ENCODE measurements at places on chromosomes 1 and 21.

GRCh38 chr1:112876315-112876714, 79.7 kb downstream of the SLC16A1 start:
- no peak for DNase-seq

GRCh38 chr1:94888201-94888600, 38.7 kb downstream of the CNN3 start:
- DNase-seq = no peak

GRCh38 chr1:93672069-93672468, 9.6 kb downstream of the BCAR3 start:
- peak; percentile 90 for DNase-seq

- DNase-seq = no peak
These were observed 11.9 kb downstream of the NIPAL3 start for GRCh38 chr1:24427545-24427862.

DNA sequence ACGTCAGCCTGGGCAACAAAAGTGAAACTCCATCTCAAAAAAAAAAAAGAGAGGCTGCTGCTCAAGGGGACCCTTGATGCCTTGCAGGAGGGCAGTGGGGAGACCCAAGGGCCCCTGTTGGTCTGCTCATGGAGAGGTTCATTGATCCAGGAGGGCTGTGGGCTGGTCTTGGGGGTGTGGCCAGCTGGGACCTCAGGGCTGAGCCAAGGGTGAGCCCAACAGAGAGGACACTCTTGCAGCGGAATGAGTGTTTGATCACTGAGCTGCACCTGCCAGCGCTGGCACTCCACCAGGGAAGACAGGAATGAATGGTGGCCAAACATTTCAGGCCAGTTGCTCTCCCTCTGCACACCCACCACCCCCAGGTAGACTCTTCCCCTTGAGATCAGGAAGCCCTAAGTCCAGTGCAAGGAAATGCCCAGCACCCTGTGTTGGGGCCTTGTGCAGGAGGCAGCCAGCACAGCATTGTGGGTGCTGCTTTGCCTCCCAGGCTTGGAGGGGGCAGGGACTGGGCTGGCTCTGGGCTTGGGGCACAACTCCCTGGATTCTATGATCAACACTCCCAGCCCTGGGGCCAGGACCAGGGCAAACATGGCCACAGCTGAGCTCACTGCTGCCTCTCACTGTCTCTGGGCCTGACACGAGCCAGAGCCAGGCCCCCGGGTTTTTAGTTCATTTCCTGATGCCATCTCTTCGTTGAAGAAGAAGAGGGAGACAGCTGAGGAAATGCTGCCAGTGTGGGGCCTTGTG, 50.7 kb downstream of the IRF2BP2 start:
- no peak for DNase-seq

GRCh38 chr21:43925609-43926008, 60.6 kb downstream of the AGPAT3 start:
- no peak for DNase-seq

GRCh38 chr1:117118137-117118536, 3.4 kb downstream of the TRIM45 start:
- no peak for DNase-seq

DNA sequence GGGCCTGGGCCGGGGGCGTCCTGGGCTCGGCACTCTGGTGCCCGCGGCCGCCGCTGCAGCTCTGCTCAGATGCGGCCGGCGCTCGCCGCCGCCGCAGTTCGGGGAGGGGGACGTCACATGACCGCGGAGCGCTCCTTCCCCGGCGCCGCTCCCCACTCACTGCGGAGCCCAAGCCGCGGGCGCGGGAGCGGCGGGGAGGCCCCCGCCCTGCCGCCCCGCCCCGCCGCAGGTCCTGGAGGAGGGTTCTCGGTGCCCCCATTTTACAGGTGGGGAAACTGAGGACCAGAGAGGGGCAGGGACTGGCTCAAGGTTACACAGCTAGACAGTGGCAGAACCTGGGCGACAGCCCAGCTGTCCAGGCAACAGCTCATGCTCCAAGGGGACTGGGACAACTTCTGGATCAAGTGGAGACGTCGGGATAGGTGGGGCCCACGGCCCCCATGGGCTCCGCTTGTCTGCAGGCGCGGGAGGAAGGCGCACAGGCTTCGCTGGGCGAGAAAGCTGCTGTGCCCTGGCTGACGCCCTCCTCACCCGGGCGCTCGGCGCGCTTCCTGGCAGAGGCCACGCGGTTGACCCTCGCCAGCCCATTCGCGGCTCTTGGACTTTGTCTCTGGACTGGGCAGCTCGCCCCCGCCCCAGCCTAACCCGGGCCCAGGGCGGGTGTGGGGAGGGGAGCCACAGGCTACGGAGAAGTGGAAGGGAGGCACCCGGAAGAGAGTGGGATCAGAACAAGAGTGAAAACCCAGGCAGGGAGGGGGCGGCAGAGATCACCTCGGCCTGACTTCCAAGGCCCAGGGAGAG, at the start of gene RAP1GAP:
TSS of gene RAP1GAP (minus strand) at position 100 of the 801 bp plus-strand sequence. CDS start 49,325 bp downstream, outside the sequence.
- no peak for DNase-seq

DNA sequence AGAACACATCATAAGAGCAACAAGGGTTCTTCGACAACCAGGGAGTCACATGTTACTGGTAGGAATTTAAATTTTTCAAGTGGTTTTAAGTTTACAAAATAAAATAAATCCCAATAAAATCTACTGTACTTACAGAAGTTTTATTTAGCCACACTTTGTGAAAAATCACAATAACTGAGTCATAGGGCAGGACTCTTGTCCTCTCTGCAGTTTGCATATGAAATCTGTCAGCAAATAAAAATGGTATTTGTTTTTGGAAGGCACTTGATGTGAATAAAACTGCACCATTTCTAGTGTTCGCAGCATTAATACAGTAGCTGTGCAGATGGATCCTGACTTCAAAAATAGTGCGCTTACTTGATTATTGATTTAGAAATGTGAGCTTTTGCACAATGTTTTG, 150.4 kb downstream of the LBR start:
- no peak for DNase-seq

DNA sequence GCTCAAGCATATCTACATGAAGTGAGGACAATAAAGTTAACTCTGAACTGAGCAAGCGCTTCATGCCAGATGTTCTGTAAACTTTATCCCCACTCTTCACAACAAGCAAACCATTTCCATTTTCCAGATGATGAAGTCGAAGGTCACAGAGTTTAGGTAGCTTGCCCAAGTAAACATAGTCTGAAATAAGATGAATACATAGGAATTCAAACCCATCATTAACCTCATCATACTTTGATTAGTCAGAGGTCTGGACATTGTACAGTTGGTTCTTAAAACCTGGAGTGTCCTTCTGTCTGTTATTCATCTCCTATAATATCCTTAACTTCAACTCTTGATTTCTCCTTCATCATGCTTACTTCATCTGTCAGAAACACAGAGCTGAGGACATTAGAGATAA, 180.3 kb upstream of the C8B start:
- DNase-seq = no peak

- DNase-seq = no peak
These were observed 89.9 kb upstream of the ARTN start for GRCh38 chr1:43843684-43844083.

DNA sequence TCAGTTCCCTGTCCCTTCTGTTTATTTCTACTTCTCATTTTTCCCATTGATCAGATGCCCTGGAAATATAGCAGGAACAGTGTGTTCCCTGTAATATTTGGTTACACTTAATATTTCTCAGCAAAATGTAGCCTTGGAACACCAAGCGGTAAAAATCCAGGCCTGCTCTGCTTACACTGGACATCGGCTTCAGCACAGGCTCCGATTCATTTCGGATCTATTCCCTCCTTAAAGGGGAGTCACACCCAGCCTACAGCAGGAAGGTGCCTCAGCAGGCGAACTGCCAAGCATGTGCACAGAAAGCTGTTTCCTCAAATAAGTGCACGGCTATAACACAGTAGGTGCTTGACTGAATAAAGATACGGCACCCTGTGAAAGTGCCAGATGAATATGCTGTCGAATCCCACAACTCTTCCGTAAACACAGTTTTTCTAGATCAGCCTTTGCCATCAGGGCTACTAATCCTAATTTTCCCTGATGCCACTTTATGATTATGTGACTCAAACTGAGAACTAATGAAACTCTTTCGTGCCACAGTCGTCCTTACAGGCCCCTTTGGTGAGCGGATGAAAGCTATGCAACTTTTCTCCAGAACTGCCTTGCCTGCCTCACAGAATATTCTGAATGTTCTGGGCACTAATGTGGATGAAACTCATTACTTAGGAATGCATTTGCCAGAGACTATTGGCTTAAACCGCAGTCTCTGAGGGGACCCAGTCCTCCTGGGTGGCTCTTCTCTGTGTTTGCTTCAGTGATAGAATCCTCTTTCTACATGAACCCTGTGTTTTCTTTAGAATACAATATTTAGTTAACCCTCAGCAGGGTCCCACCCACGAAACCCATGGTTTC, 275.5 kb upstream of the RUNX1 start:
- DNase-seq = no peak

DNA sequence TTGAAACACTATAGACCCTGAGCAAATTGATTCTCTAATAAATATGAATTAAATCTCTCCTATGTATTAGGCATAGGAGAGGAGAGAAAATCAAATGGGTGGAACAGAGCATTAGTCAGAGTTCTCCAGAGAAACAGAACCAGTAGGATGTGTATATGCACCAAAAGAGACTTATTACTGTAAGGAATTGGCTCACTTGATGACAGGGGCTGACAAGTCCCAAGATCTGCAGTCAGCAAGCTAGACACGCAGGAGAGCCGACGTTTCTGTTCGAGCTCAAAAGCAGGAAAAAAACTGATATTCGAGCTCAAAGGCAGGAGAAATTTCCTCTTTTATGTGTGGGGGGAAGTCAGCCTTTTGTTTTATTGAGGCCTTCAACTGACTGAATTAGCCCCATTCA, 259.2 kb upstream of the KAZN start:
- DNase-seq = no peak

DNA sequence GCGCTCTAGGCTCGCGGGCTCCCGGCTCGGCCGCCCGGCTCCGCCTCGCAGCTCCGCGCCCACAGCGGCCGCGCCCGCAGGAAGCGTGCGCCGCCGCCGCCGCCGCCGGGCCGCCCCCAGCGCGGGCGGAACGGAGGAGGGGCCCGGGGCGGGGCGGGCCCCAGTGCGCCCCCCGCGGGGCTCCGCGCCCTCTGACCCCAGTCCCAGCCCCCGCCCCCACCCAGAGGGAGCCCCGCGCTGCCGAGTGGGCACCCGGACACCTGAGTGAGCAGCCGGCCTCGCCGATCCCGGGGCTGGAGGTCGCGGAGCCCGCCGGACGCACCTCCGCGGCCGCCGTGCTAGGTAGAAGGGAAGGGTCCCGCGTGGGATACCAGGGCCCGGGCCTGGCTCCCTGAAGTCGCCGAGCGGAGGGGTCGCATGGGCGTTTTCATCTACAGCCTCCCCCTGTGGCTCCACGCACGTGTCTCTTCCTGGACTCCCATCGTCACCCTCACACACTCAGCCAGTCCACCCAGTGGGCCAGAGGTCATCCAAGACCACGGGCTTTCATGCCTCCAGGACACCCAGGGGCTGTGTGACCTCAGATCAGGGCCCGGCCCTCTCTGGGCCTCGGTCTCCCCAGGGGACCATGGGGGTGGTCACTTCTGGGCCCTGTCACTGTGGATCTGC, at the start of gene SDC3:
TSS of gene SDC3 (minus strand) at position 63 of the 669 bp plus-strand sequence. CDS start 172 bp downstream, outside the sequence.
- DNase-seq = no peak

- DNase-seq = no peak
These were observed 56.9 kb upstream of the PTGS2 start for GRCh38 chr1:186736971-186737685.

DNA sequence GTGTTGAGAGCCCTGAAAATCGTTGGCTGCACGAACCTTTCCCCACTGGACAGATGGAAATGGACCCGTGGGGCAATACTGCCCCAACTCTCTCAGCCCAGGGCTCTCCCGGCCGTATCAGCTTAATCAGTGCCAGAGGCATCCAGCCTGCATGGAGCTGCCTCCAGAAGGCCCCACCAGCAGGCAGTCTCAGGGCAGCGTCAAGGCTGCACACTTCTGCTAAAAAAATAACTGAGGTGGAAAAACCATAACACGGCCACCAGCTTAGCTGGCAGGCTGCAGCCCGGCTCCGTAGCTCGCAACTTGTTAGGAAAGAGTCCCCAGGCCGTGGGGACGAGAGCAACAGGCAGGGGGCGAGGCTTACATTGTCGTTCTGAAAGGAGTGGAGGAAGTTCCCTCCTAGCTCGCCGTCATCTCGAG, 27.9 kb downstream of the MRPL37 start:
- no peak for DNase-seq

DNA sequence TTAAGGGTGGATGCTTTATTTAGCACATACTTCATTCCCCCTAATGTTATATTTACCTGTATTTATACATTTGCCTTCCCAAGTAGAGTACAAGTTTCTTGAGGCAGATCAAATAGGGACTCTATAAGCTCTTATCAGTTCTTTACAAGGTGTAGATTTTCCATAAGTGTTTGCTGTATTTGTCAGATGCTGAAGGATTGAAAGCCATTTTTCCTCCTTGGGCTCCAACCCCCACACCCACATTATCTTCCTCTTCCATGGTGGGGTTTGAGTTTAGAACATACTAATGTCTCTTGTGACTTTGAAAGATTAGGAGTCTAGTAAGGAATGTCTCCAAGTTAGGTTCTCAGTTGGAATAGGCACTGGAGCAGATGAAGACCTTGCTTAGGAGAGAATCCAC, 2.4 kb upstream of the CHI3L2 start:
- DNase-seq = no peak

- DNase-seq = no peak
These were observed 46.9 kb downstream of the SKI start for GRCh38 chr1:2274929-2275475.

- DNase-seq = no peak
These were observed 61.3 kb downstream of the TRABD2B start for GRCh38 chr1:47935856-47936255.

GRCh38 chr1:54238353-54239034, 38.5 kb downstream of the MRPL37 start:
- no peak for DNase-seq

DNA sequence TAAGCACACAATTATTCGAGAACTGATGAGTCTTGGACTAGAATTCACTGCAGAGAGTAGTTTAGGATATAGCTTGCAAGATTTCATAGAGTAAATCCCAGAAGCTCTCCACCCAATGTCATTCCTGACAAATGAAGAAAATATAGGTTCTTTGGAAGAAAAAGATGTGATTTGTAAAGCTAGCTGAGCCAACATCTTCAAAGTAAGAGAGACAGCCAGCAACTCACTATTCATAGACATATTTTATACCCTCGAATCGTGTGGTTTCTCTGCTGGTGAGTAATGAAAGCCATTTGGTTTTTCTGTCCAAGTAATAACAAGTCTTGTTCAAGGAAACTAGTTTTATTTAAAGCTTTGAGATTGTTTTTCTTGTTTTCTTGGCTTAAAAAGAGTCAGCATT, 165.7 kb upstream of the SYT6 start:
- no peak for DNase-seq

DNA sequence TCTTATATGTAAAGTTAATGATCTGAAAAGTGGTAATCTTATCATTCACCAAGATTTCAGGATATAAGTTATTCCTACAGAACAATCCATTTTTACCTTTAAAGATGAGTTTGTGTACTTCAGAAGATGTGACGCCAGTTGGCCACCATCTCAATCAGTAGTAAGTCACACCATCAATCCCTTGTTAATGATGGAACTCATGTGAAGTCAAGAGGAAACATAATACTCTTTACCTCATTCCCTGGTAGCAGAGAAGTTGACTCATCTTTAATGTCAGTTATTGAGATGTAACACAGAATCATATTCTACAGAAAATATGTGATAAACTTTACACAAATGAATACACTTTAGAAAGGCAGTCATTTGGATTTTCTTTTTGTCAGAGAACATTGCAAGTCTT, 38.2 kb downstream of the MRPL39 start:
- DNase-seq = no peak

- no peak for DNase-seq
These were observed 30.2 kb downstream of the ABCA4 start for GRCh38 chr1:94090761-94091160.

GRCh38 chr1:159900755-159901360, 893 bp upstream of the CFAP45 start:
- DNase-seq = no peak

GRCh38 chr1:170494369-170494768, 37.6 kb upstream of the GORAB start:
- DNase-seq = peak; percentile 60
